ENCODE measurements at places on chromosomes 4 and X.

GRCh38 chr4:41257257-41257901 lies 651 bp downstream of the UCHL1 start:
- DNase-seq: no peak

DNA sequence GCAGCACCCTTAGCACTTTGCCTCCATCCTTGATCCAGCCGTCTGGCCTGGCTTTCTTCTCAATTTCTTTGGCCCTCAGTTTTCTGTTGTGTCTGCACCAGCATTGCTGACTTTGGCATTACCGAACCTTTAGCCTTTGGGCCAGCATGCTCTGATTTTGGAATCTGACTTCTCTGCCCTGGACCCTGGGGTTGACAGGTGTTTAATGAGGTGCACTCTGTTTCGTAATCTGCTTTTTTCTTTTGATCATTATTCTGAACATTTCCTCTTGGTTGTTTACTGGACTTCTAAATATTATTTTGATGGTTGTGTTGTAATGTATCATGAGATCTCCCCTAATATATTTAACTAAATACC lies 71.5 kb upstream of the ENPP6 start:
- DNase-seq: no peak

- no peak for DNase-seq
Observed at GRCh38 chrX:120560405-120560841, 339 bp downstream of the CUL4B start.

- DNase-seq: no peak
Observed at GRCh38 chr4:97153042-97153441, 990.2 kb downstream of the STPG2 start.

DNA sequence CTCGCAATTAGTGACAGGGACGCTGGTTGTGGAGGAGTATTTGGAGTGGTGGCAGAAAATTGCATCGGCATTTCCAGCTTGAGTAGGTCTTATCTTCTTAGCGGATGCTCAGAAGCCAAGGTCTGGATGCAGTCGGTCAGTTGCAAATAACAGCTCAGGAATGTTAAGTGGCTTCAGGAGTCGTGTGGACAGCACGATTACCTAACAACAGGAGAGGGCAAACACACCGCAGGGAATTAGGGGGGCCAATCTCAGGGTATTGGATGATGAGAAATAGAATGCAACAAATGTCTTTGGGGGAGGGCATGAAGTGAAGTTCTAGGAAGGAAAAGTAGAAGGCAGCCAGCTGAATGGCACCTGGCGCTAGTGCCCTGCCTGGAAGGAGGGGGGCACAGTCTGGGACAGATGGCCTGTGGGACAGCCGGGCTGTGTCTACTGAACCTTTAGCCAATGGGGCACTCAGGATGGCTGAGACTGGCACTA lies 11.8 kb downstream of the RASL11B start:
- no peak for DNase-seq

GRCh38 chrX:118349188-118349587 lies 3.3 kb downstream of the WDR44 start:
- DNase-seq: no peak

- DNase-seq: no peak
Observed at GRCh38 chr4:152118819-152119553, 358.2 kb upstream of the GATB start.

DNA sequence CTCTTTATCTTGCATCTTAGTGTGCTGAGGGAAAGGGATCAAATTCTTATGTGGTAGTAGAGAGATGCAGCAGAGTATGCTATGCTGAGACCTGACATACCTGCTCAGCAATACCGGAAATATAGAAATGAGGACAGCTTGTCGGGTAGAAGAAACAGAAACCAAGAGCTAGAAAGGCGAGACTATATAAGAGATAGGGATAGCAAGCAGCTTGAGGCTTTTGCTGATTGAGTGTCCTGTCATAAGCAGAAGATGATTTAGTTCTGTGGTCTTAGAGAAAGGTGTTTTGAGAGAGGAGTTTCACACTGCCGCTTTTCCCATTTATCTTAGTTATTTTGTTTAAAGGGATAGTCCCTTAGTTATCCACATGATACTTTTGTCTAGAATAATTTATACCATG lies 31.7 kb downstream of the USP9X start:
- no peak for DNase-seq

DNA sequence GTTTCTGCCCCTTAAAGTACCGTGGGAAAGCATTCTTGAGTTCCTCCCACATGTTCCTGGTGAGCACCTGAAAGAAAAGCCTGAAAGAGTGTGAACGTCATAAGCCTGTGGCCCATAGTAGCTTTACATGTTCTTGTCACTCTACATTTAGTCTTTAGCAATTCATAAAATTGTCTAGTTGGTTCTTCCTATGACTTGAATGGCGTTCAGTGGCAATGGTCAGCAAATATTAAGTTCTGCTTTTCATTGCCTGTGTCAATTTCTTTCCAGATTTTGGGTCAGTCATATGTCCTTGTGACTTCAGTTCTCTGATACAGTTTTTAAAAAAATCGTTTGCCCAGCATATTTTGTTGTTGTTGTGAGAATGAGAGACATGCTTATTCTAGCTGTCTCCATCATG lies 650.0 kb upstream of the BOD1L1 start:
- DNase-seq: no peak

- DNase-seq: no peak
Observed at GRCh38 chr4:38157592-38157991, 197.4 kb downstream of the PTTG2 start.

DNA sequence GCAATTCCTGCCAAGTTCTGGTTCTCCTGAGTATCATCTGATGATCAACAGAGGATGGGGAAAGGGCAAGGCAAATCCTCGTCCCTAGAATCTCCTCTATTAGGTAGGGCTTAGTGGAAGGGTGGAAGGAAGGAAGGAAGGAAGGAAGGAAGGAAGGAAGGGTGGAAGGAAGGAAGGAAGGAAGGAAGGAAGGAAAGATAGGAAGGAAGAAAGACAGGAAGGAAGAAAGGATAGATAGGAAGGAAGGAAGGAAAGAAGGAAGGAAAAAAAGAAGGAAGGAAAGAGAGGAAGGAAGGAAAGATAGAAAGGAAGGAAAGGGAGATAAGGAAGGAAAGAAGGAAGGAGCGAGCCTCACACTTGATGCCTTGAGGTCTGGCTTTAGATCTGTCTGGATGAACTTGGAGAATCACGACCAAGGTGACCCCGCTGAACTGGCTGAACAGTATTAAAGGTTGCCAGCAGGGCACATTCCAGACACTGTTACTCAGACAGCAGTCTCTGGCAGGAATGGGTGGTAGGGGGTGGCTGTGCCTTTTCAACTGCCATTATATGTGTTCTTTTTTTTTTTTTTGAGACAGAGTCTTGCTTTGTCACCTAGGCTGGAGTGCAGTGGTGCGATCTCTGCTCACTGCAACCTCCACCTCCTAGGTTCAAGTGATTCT lies 57.1 kb downstream of the MAP7D2 start:
- DNase-seq: no peak

- no peak for DNase-seq
Observed at GRCh38 chr4:13102092-13102742, 381.9 kb downstream of the RAB28 start.

DNA sequence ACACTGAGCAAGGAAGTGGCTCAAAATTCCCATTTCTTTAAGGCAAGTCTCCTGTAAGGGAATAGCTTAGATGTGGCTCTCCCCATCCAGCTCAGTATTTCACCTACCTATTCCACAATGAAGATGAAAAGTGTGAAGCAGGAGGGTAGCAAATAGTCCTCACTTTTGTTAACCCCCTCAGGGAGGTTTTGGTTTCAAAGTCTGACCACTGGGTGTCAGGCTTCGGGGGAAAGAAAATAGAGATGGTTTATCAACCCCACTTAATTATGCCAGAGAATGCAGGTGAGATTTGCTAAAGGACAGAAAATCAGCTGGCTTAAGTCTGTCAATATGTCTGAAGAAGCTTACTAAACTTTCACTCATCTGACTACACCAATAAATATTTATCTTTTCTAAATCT lies 69.5 kb downstream of the DHX15 start:
- DNase-seq: no peak

GRCh38 chr4:12949719-12950490 lies 534.2 kb downstream of the RAB28 start:
- DNase-seq: no peak

DNA sequence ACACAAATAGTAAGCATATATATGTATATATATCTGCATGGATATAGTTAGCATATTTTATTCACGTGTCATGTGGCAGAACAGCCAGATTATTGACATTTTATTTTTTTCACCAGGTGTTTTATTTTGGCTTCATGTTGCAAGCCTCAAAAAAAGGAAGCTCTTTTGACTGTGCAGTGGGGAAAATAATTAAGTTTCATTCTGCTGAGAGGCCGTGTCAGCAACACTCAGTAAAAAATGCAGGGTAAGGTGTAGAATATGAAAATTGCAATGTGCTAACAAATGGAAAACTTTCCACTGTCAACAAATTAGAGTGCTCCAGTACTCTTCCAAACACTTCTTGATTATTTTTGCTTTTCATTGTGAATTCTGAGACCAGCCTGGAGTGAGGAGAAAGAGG lies 511.5 kb downstream of the GLUD2 start:
- no peak for DNase-seq

DNA sequence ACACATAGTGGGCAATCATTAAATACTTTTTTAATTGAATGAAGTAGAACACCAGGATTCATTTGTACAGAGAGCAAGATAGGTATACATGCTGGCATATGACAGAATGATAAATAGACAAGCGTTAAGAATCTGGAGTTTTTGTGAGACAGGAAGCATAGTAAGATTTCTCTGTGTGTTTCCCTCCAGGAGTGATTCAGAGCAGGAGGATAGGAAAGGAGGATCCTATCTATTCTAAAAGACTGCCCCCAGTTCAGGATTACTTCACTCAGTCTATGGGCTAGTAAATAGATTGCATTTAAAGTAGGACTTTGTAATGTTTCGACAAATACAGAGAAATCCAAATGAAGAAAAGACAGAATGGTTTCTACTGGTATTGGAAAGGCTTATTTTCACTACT lies 423.7 kb downstream of the PDGFC start:
- no peak for DNase-seq

DNA sequence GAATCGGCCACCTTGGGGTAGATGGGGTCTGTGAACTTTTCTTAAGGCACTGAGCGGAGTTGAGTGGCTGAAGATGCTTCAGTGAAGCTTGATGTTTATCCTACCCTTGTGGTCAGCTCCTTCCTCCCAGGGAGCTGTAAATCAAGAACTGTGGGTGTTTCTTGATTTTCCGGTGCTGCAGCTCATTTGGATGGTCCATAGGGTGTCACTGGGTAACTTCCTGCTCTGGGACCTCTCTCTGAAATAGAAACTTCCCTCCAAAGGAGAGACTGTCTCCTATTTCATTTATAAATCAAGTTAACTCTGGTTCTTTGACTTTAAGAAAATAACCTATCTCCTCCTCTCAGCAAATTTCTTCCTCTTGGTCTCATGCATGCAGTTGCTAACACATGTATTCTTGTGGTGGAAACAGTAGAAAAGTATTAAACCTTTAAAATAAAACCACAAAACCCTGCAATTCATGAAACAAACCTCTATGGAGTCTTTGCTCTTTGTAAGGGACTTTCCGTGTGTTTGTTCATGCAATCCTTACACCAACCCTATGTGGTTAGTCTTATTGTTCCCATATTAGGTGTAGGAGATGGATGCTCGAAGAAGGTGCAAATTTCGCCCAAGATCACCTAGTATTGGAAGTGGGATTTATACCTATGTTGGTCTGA lies 110.3 kb downstream of the SHROOM3 start:
- DNase-seq: peak; percentile 85

DNA sequence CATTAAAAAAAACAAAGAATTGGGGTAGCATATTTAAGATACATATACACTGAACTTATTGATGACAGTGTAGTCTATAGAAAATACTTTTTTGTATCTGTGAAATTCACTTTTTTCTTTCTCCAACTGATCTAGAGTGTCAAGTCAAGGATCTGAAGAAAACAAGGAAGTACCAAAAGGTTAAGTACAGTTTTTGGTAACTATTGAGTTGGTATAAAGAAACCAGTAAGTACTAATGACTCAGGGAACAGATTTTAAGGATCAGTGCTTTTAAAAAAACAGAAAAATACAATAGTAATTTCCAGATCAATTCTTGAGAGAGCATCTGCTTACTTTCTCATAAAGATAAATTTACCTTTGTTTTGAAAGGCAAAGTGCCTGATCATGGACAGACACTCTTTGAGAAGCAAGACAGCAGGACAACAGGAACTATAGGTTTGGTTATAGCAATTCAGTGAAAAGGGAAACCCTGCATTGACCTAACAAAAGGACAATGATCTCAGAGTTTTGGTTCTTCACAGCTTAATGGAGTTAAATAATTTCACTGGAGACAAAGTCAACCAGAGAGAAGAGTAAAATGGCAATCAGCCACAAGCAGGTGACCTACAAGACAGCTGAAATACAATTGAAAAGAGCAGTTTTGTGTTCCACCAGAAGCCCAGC lies 23.4 kb downstream of the TRMT10A start:
- no peak for DNase-seq

DNA sequence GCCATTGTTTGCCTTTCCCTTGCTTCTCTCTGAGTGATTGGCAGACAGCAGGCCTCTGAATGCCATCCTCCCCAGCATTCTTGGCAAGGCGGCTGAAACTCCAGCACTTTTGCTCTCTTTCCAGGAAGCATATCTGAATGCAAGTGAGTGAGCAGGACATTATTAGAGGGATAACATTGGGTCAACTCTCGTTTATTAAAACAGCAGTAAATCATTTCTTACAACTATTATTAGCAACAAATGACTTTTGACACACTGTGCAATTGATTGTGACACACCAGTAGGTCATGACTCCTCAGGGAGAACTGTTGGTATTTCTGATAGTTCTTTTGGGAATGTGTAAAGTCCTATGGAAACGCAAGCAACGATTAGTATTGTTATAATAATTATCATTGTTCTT lies 103.8 kb downstream of the EFNB1 start:
- DNase-seq: no peak

- no peak for DNase-seq
Observed at GRCh38 chr4:2754848-2755819, 1.0 kb downstream of the TNIP2 start.

- DNase-seq: no peak
Observed at GRCh38 chrX:54076903-54077302, 32.6 kb upstream of the PHF8 start.

DNA sequence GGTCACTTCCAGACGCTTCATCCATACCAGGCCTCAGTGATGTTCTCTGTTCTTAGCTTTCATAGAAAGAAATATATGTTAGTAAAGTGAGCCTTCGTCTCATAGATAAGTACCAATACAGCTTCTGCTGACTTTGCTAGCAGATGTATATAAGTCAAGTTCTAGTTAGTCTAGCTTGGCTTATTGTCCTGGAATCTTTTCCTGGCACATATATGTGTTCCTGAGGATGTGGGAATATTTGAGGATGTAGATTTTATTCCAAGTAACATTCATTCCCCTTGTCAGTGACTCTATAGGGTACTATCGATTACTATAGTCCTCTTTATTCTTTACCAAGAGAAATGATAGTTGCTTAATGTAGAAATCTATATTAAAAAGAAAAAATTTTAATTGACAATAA lies 135.2 kb upstream of the FAM9C start:
- no peak for DNase-seq

Measured in KG1 (cell line).